ENCODE measurements at places on chromosomes 3 and 15.

DNA sequence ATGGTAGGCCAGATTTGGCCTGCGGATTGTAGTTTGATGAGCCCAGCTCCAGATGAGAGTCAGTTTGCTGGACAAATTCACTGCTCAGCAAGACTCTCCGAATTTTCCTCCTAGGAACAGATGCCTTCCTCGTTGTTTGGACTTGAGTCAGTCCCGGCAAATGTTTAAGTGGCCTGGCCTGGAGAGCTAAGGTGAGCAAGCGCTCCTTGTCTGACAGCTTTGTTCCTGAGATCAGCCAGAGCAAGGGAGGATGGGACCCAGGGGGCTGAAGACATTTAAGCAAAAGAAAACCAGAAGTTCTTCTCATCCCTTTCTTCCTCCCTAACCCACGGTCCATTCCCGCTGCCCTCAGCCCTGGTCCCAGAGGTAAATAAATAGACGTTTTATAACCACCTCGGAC lies 40.3 kb downstream of the POLR2M start:
- DNase-seq, result no peak

GRCh38 chr15:89177633-89178306 lies 43.6 kb downstream of the RLBP1 start:
- peak; percentile 43 for DNase-seq

DNA sequence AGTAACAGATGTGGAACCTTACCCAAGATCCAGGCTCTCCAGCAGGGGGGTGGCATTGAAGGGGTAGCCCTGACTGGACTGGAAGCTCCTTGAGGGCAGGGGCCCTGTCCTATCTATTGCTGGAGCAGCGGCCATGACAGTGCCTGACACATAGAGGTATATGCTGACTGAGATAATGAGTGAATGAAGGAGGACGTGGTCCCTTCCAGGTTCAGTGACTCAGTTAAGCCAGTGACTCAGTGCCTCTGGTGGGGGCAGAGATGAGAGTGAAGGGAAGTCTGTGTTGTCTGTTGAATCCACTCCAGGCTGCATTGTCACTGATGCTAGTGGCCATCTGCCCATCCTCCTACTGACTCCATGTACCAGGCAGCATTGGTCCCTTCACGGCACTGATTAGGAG lies 13.0 kb upstream of the CTXND1 start:
- peak; percentile 31 for DNase-seq

GRCh38 chr15:94119298-94119811 lies 112.0 kb upstream of the MCTP2 start:
- no peak for DNase-seq

DNA sequence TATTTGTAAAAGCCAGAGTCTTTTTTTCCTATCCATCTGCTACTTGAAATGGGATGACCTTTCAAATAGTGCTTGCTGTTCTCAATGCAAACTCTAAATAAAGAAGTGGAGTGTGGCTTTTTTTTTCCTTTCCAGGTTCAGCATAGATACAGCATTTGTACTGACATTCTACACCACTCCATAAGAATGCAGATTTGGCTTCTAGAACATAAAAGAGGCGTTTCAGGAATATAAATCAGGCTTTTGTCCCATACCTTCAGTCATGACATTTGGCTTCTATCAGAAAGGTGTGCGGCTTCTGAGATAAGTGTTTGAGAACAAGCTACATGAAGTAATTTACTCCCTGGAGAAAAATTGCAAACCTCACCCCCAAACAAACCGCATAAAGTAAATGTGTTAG lies 553.1 kb downstream of the FHIT start:
- DNase-seq, result no peak

DNA sequence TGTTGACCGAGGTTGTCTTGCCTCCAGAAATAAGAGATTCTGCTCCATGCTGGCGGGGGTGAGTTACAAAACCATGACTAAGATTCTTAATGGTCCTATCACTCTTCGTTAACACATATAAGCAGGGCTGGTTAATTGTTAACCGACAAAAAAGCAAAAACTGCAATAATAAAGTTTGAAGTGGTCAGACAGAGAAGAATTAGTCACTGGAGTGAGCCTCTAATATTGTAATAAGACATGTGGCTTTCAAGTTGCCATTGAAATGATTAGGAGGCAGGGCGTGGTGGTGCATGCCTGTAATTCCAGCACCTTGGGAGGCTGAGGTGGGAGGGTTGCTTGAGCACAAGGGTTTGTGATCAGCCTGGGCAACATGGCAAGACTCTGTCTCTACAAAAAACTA lies 78.4 kb upstream of the NR2F2 start:
- DNase-seq, result no peak

DNA sequence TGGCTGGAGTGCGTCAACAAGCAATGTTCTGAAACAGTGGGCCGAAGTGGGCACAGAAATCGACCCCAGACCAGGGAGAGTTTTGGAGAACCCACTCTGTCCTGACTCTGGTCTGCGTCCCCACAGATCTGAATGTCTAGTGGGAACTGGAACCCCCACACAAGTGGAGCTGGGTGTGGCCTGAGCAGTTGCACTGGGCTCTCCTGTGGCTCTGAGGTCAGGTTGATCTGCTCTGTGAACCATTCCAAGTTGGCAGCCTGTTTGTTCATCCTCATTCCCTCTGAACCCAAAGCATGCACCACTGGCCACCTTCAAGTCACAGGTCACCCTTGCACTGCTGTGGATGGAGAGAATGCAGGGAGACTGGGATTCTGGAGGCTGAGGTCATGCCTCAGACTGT lies 60.5 kb downstream of the STARD5 start:
- DNase-seq, result no peak
